Chondrocyte (in vitro differentiated cells): ENCODE measurements at places on chromosomes 3 and 15.
A peak's percentile ranks its signal among the peaks of the same experiment; 100 is the strongest.

DNA sequence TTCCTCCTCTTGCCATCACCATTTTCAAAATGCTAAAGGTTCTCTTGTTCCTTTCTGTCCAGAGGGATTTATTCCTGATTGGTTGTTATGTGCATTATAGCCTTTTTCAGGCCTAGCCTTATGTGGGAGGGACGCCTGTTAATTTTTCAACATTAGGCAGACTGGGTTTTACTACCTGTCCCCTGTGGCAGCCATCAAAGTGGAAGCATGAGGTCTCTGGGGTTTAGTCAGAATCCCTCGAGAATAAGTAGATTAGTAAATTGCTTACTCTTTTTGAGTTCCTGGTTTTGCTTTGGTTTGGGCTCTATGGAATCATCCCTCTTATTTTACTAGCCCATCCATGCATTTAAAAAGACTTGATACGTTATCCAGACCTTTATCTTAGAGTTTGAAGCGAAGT lies 32.4 kb downstream of the PAK2 start:
- H3K27ac ChIP-seq, result no peak overlapping the region
- DNase-seq, result no peak
- no peak overlapping the region for H3K4me3 ChIP-seq
- peaks cover 47% of the 10 kb centered on the region for H3K4me1 ChIP-seq
- H3K36me3 ChIP-seq, result peaks cover 5% of the 10 kb centered on the region
- H3K27me3 ChIP-seq, result no peaks in the 10 kb centered on the region

GRCh38 chr3:108380128-108380795 lies 83.9 kb downstream of the HHLA2 start:
- no peak for DNase-seq
- H3K4me1 ChIP-seq, result no peaks in the 10 kb centered on the region
- H3K27me3 ChIP-seq, result no peaks in the 10 kb centered on the region
- no peak overlapping the region for H3K4me3 ChIP-seq
- H3K27ac ChIP-seq, result no peak overlapping the region
- H3K36me3 ChIP-seq, result no peaks in the 10 kb centered on the region

- no peak overlapping the region for H3K27ac ChIP-seq
- peaks cover 8% of the 10 kb centered on the region for H3K36me3 ChIP-seq
- no peaks in the 10 kb centered on the region for H3K27me3 ChIP-seq
- DNase-seq, result no peak
- H3K4me1 ChIP-seq, result no peaks in the 10 kb centered on the region
- no peak overlapping the region for H3K4me3 ChIP-seq
These were observed 196.4 kb upstream of the NANOGP8 start for GRCh38 chr15:35281515-35281914.

GRCh38 chr15:41019174-41019573 lies 65.9 kb downstream of the CHAC1 start:
- DNase-seq, result no peak
- no peak overlapping the region for H3K27ac ChIP-seq
- peaks cover 19% of the 10 kb centered on the region for H3K4me1 ChIP-seq
- no peaks in the 10 kb centered on the region for H3K27me3 ChIP-seq

- no peak for DNase-seq
- no peak overlapping the region for H3K27ac ChIP-seq
- no peaks in the 10 kb centered on the region for H3K27me3 ChIP-seq
- H3K4me3 ChIP-seq, result no peak overlapping the region
These were observed 79.6 kb downstream of the RTP4 start for GRCh38 chr3:187447737-187448136.

DNA sequence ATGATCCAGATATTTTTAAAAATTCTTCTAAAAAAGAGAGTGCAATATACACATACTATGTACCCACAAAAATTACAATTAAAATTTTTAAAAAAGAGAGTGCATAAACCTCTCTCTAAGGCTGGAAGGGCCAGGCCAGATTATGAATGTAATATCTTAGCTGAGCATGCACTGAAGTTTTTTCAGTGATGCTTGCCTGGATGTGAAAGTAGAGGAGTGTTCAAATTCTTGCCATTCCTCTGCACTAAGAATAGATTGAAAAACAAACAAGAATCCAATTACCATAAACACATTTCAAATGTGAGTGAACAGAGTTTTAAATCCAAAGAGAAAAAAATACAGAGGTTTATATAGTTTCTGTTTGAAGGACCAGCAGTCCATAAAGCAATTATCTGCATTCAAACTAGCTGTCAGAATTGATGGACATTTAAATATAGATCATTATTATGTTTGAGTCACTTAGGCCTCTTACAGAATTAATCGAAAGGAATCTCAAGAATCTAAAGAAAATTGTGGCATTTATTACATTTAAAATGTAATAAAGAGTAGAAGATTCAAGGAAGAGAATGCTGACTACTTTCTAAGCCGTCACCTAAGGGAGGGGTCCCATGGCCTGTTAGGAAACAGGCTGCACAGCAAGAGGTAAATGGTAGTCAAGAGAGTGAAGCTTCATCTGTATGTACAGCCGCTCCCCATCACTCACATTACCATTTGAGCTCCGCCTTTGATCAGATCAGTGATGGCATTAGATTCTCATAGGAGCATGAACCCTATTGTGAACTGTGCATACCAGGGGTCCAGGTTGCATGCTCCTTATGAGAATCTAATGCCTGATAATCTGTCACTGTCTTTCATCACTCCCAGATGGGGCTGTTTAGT lies 159.3 kb upstream of the MDFIC2 start:
- peaks cover 19% of the 10 kb centered on the region for H3K4me1 ChIP-seq
- no peak for DNase-seq
- H3K36me3 ChIP-seq, result peaks cover 4% of the 10 kb centered on the region

DNA sequence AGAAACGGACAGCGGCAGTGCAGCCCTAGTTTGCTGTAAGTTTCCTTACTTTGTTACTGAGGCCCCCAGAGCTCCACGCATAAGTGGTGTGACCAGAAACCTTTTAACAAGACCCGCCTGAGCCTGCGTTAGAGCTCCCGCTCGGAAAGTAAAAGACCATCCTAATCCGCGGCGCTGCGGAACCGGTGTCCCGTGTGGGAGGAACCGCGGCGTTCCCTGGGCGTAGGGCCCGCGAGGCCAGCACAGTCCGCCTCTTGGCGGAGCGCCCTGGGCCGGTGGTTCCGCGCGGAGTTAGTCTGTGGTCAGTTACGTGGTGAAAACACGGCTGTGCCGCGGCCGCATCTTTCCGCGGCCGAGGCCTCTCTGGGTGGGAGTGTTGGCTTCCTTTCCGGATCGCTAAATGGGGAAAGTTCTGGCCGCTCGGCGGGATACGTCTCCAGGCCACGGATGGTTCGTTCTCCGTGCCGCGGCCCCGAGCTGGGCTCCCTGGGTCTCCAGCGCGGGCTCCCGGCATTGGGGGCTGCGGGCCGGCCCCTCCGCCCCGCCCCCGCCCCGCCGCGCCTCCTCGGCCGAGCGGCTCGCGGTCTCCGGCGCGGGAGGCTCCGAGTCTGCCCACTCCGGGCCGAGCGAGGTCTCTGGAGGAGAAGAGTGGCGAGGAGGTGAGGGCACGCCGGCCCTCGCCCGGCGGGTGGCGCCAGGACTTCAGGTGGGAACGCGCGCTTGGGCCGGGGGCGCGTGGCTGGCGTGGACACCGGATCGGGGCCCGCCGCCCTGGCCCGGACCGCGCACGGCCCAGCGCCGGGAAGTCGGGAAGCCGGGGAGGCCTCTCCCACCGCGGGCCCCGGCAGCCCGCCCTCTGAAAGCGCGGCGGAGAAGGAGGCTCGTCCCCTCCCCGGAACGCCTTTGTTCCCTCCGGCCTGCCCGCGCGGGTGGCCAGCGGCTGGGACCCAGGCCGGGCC lies 754 bp downstream of the B3GNT5 start:
- no peaks in the 10 kb centered on the region for H3K36me3 ChIP-seq
- H3K4me1 ChIP-seq, result peaks cover 31% of the 10 kb centered on the region
- DNase-seq, result no peak
- no peaks in the 10 kb centered on the region for H3K27me3 ChIP-seq
- H3K4me3 ChIP-seq, result peak overlapping the region; percentile 82
- H3K27ac ChIP-seq, result peak overlapping the region; percentile 90

DNA sequence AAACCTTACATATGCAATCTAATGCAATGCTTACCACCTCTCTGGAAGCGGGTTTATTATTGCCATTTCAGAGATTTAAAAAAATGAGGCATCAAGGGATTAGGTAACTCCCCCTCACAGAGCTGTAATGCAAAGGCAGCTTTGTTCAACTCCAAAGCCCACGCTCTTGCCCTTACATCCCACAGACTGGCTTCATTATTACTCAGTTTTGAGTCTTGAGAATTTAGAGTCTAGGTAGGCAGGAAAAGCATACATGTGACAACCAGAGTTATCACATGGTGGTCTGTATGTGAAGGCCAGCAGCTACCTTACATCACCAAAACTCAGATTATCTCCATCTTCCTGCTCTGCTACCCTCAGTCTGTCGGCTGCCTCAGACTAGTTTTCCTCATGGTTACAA lies 326.9 kb downstream of the UACA start:
- H3K27me3 ChIP-seq, result peaks cover 58% of the 10 kb centered on the region
- no peaks in the 10 kb centered on the region for H3K36me3 ChIP-seq
- DNase-seq, result no peak
- H3K4me3 ChIP-seq, result no peak overlapping the region

DNA sequence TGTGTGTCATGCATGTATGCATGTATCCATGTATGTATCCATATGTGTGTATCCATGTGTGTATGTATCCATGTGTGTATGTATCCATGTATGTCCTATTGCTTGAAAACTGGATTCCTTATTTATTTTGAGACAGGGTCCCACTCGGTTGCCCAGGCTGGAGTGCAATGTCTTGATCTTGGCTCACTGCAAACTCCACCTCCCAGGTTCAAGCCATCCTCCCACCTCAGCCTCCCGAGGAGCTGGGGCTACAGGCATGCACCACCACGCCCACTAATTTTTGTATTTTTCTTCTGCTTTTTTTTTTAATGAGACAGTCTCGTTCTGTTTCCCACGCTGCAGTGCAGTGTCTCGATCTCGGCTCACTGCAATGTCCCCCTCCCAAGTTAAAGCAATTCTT lies 34.1 kb downstream of the MUC20 start:
- no peaks in the 10 kb centered on the region for H3K4me1 ChIP-seq
- no peak overlapping the region for H3K27ac ChIP-seq
- no peak overlapping the region for H3K4me3 ChIP-seq
- H3K27me3 ChIP-seq, result peaks cover 26% of the 10 kb centered on the region
- peak; percentile 13 for DNase-seq

- DNase-seq, result no peak
- H3K27ac ChIP-seq, result no peak overlapping the region
- no peaks in the 10 kb centered on the region for H3K36me3 ChIP-seq
- peaks cover 3% of the 10 kb centered on the region for H3K4me1 ChIP-seq
These were observed 195.9 kb upstream of the LRRN1 start for GRCh38 chr3:3603351-3603750.

DNA sequence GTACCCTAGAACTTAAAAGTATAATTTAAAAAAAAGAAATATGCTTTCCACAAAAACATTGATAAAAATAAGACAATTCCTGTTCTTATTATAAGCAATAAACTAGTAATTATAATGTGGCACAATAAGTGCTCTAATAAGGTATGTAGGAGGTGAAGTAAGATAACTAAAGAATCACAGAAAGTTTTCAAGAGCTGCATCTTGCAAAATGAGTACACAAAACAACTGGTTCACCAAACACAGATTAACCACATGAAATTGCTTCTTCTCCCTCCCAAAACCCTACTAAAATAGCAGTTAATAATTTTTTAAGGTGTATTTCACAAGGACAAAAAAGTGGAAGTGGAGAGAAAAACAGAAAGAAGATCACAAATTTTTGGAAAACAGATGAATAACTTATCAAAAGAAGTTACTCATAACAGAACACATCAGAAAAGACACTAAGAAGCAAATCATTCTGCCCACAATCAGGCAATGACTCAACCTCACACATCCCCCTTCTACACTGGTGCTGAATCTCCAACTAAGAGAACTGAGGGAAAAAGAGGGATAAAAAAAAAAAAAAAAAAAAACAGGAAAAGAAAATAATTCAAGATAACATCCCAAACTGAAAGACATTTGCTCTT lies 64.2 kb downstream of the TBC1D5 start:
- H3K36me3 ChIP-seq, result no peaks in the 10 kb centered on the region
- DNase-seq, result no peak
- no peak overlapping the region for H3K4me3 ChIP-seq
- H3K27me3 ChIP-seq, result no peaks in the 10 kb centered on the region

DNA sequence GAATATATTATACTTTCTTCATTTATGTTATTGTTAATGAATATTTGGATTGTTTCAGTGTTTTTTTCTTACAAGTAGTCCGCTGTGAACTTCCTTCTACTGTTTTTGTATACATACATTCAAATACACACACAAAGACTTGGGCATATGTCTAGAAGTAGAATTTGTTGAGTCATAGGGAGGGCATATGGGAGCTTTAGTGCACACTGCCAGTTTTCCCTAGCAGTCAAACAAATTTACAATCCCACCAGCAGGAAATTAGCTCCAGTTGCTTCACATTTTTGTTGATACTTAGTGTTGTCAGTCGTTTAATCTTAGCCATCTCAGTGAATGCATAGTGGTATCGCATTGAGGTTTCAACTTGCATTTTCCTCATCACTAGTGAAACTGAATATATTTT lies 492.3 kb downstream of the DIPK2A start:
- DNase-seq, result no peak
- no peaks in the 10 kb centered on the region for H3K27me3 ChIP-seq
- H3K36me3 ChIP-seq, result no peaks in the 10 kb centered on the region
- H3K4me1 ChIP-seq, result peaks cover 5% of the 10 kb centered on the region

DNA sequence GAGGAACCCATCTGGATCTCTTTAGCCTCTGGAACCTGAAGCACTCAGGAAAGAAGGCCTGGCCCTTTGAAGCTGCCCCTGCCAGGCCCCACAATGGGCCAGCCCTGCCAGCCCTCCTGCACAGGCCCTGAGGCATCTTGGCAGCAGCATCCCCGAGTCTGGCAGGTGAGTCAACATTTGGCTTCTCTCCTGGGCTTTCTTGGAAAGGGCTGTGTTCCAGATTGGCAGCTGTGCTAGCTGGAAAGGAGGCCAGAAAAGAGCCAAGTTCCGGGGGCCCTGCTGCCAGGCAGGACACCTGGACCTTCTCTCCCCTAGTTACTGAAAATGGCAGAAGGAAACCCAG lies 187.2 kb downstream of the SHQ1 start:
- peaks cover 4% of the 10 kb centered on the region for H3K27me3 ChIP-seq
- H3K4me3 ChIP-seq, result no peak overlapping the region
- H3K36me3 ChIP-seq, result no peaks in the 10 kb centered on the region

- H3K4me1 ChIP-seq, result peaks cover 25% of the 10 kb centered on the region
- H3K27me3 ChIP-seq, result no peaks in the 10 kb centered on the region
- H3K4me3 ChIP-seq, result no peak overlapping the region
- DNase-seq, result no peak
- no peak overlapping the region for H3K27ac ChIP-seq
These were observed 123.3 kb downstream of the XXYLT1 start for GRCh38 chr3:195147649-195148080.

- no peak for DNase-seq
- no peak overlapping the region for H3K4me3 ChIP-seq
- H3K36me3 ChIP-seq, result no peaks in the 10 kb centered on the region
These were observed 48.9 kb upstream of the GMNC start for GRCh38 chr3:190911382-190911781.

- no peak overlapping the region for H3K4me3 ChIP-seq
- no peak overlapping the region for H3K27ac ChIP-seq
- H3K36me3 ChIP-seq, result no peaks in the 10 kb centered on the region
- H3K27me3 ChIP-seq, result peaks cover 15% of the 10 kb centered on the region
- H3K4me1 ChIP-seq, result no peaks in the 10 kb centered on the region
- DNase-seq, result peak; percentile 44
These were observed 17.7 kb downstream of the KLF15 start for GRCh38 chr3:126339466-126339865.
